Metanephros (tissue), 2 donors: ENCODE measurements at places on chromosomes 16 and 17. TPM values are rescaled to one million over a fixed set of nuclear protein-coding genes. Genes with fewer than 3 reads are reported as not detected.

SPAG5 gene
- total RNA-seq = 26.7 TPM

TP53TG3F gene
- total RNA-seq = not detected

HAGH gene
- total RNA-seq = 73.6 TPM

P2RX5 gene
- 5.4 TPM for total RNA-seq

CD300LG gene
- total RNA-seq = 1.2 TPM

TBX2 gene
- 103 TPM for total RNA-seq

PRSS22 gene
- 4.1 TPM for total RNA-seq

ZG16 gene
- not detected for total RNA-seq

CDC6 gene
- 6.0 TPM for total RNA-seq

MGAT5B gene
- 1.5 TPM for total RNA-seq

RAB26 gene
- total RNA-seq = 0.58 TPM

RASD1 gene
- 10.7 TPM for total RNA-seq

CCDC137 gene
- 8.1 TPM for total RNA-seq

MLKL gene
- 7.6 TPM for total RNA-seq

NACA2 gene
- total RNA-seq = not detected

STAT5A gene
- total RNA-seq = 24.3 TPM

ST6GALNAC2 gene
- total RNA-seq = 6.9 TPM

MEIOB gene
- 0.29 TPM for total RNA-seq

FBXW10 gene
- 0.18 TPM for total RNA-seq

CPHXL2 gene
- total RNA-seq = not detected

CFAP97D1 gene
- total RNA-seq = not detected

KRT16 gene
- total RNA-seq = not detected

STH gene
- total RNA-seq = 0.58 TPM

PPY gene
- not detected for total RNA-seq

OTOA gene
- 0.18 TPM for total RNA-seq
